ENCODE measurements at places on chromosomes 12 and 14.

- DNase-seq: no peak
Measured at GRCh38 chr12:31308116-31308515, 17.8 kb downstream of the SINHCAF start.

GRCh38 chr12:19894803-19895202, 455.5 kb downstream of the AEBP2 start:
- DNase-seq: no peak

DNA sequence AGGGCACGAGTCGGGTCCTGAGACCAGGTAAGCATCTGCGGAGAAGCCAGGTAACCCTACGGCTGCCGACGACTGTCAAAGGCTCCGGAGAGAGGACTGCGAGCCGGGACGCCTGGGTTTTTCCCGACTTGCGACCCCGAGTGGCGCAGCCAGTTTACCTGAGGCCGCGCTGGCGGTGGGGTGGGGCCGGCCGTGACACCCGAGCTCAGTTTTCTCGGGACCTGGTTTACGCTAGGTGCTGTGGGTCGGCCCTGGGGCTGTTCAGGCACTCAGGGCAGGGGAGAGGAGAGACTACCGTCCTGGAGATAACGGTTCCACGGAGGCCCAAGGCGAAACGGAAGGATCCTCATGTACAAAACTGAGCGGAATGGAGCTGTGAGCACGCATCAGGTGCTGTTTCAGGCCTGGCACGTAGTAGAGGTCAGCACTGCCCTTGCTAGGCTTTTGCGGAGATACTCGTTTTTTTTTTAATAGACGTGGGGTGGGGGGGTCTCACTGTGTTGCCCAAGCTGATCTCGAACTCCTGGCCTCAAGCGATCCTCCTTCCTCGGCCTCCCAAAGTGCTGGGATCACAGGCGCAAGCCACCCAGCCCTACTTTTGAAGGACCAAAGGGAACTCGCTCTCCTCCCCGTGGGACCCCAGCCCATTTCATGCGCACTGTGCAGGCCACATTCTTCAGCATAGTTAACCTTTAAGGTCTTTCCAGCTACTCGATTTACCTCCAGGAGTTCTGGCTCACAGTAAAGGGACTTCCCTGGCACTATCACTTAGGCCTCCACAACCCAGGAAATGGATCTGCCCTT, 471 bp downstream of the MTRFR start:
- no peak for DNase-seq

- DNase-seq: no peak
Measured at GRCh38 chr12:112710414-112710813, 81.1 kb upstream of the RPH3A start.

DNA sequence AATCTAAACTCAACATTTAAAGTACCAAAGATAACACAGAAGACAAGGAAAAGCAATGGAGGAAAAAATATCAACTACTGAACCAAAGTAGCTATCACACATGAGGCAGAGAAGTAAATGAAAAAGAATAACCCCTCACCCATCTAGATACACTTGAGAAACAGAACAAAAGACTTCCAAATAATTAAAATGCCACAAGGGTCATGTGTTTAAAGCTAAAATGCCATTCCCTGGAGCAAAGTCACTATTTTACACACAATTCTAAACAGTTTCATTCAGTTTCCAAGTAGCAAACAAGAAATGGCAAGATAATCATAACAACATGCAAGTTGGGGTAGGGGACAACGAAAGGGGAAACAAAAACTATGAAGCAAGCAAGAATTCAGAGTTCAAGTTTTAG, 12.0 kb downstream of the OSBPL8 start:
- no peak for DNase-seq

GRCh38 chr12:19869413-19869812, 430.1 kb downstream of the AEBP2 start:
- no peak for DNase-seq

- DNase-seq: no peak
Measured at GRCh38 chr14:80266930-80267329, 55.6 kb upstream of the DIO2 start.

DNA sequence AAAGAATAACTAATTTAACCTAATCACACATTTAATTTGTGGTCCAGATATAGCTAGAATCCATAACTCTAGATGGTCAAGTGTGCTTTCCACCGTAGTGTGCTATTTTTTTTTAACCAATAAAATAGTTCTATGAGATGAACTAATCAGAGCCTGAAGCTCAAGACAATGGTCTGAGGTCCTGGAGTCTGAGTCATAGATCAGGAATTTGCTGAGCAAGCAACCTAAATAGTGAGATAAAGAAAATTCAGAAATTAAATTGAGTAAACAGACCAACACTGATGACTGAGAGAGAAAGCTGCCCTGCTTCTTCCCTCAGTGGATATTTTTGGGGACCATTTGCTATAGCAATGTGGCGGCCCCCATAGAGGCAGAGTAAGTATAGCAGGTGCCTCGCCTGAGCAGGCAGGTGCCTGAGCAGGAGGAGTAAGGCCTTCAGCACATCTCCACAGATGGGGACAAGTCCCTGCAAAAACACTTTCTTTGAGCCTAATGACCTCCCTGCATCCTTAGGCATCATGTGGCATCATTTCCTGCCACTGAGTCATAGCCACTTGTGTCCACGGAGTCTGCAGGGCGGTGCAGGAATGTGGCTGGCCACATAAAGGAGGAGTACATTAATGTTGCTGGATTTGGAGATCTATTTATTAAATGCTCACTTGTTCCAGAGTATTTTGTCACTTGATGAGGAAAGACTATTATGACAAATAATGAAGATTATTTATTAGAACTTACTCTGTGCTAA, 13.9 kb upstream of the CLEC4E start:
- peak; percentile 43 for DNase-seq

GRCh38 chr12:1044696-1045095, 53.7 kb downstream of the ERC1 start:
- peak; percentile 47 for DNase-seq

DNA sequence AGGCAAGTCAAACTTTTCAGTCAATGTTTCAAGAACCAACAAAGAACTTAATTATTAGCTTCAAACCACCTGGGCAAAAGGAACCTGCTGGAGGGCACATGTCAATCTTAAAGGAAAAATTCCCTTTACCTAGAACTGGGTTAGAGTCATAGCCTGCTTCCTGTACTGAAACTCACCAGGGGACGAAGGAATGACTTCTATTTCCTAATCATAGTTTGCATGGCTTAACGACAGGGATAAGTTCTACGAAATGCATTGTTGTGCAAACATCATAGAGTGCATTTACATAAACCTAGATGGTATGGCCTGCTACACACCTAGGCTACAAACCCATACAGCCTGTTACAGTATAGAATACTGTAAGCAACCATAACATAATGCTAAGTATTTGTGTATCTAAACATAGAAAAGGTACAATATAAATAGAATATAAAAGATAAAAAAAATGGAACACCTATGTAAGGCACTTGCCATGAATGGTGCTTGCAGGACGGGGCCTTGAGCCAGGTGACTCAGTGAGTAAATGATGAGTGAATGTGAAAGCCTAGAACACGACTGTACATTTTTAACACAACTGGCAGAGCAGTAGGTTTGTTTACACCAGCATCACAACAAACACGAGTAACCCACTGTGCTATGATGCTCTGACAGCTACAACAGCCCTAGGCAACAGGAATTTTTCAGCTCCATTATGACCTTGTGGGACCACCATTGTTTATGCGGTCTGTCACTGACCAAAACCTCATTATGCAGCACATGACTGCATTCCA, 234.9 kb upstream of the CAND1 start:
- DNase-seq: peak; percentile 9

DNA sequence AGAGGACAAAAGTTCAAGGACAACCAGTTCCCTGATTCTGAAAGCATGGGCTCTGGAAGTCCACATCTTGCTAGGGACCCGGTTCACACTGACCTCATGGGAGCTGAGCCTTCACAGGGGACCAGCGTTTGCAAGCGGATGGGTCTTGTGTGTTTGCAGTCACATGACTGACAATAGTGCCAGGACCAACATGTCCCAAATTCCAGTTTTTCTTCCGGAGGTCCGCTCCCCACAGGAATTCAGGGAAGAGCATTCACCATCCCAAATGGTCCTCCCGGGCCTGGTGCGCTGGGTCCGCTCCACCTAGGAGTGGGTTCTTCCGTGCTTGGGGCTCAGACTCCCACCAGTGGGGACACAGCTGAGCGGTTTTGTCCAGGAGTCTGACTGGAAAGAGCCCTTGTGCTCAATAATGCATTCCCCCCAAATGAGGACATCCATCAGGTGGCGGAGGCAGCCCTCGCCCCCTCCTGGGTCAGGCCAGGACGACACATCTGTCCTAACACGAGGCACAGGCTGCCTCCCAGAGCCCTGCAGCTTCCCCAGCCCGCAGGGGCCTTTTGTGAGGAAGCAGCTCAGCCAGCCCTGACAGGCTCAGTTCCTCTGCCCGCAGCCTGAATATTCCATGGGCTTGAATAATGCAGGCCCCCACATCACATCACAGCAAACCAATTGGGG, 91.8 kb upstream of the BCL11B start:
- DNase-seq: no peak

DNA sequence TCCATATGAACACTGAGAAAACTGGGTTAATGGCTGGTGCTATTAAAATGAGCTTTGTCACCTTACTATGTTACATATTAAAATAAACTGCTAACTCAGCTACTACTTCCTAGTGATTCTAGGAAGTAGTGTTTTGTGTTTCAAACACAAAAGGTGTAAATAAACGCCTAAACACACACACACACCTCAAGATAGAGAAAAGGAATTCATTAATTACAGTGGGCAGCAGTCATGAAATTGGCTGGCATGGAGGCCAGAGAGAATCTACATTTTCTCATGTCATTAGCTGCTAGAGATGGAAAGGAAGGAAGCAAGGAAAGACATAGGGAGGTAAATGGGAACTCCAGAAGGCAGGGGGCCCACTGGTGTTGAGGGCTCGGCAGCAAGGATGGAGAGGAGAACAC, 787 bp upstream of the PRMT5 start:
- DNase-seq: no peak

DNA sequence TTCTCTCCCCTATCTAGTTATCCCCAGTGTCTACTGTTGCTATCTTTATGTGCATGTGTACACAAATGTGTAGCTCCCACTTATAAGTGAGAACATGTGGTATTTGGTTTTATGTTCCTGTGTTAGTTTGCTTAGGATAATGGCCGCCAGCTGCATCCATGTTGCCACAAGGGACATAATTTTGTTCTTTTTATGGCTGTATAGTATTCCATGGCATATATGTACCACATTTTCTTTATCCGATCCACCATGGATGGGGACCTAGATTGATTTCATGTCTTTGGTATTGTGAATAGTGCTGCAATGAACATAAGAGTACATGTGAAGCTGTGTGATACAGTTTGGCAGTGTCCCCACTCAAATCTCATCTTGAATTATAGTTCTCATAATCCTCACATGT, 218.1 kb downstream of the KSR2 start:
- DNase-seq: no peak

DNA sequence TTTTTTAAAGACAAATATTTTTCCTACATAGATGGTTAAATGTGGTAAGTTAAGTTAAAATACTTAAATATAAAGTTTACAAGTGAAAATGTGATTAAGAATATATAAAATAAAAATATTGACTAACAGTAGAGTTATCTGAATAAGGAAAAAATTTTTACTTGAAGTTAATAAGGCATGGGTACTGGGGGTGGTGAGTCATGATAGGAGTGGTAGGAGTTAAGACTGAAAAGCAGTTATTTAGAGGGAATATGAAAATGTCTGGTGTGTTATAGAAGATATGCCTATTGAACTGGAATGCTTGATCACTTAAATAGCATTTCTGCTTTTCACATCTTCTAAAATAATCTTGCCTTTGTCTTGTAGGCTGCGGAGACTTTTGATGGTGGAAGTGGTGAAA, 68.7 kb downstream of the CCDC91 start:
- DNase-seq: no peak

DNA sequence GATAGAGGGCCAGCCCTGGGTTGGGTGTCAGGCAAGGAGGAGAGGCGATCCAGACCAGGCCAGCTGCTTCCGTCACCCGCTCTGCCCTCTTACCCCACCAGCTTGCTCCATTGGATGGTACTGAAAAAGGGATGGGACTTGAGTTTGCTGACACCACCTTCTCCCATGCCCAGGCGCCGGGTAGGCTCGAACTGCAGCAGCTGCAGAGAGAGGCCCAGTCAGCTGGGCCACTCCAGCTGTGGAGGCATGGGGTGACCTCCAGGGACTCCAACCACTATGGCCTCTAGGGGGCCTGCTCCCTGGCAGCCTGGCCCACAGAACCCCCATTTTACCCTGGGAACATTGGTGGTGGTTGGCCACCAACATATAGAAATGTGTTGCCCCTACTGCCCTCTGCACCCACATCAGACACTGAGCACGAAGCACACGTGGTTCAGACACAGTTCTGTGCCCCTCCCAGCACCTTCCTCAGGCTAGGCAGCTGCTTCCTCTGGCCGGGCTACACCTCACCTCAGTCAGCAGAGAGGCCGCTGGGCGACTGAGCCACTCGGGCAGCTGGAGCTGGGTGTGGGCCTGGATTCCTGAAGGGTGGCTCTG, 16.0 kb downstream of the RPS6KL1 start:
- DNase-seq: no peak

- no peak for DNase-seq
Measured at GRCh38 chr14:85599939-85600338, 70.0 kb downstream of the FLRT2 start.

DNA sequence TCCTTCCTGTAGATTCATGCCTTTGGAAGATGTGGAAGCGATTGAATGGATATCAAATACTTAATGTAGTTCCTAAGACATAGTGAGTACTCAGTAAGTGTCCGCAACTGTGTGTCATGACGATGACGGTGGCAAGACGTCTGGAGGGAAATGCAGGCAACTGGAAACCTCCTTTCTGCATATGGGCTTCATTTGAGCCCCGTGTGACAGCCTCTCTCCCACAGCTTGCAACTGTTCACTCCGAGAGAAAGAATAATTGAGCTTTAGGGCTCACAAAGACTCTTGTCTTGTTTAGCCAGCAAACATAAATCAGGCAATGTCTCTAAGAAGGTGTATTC, 6.9 kb downstream of the CFAP251 start:
- DNase-seq: peak; percentile 45

- DNase-seq: no peak
Measured at GRCh38 chr14:90287791-90288190, 31.4 kb downstream of the PSMC1 start.

DNA sequence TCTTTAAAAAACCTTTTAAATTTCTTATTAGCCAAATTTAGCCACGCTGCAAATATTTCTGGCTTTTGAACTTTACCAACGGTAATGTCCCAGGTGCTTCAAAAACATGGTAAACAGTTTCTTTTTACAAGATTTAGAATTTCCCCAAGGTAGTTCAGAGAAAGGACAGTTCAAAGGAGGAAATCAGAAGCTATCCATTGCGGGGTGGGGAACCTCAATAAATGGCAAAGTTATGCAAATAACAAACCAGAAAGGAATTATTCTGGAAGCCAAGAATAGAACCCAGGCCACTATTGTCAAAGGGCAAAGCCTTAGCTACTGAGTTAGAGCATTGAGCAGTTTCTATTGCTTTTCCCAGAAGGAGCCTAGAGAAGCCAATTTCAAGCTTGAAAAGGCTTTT, 62.3 kb downstream of the PDE6H start:
- DNase-seq: no peak
